ENCODE measurements at places on chromosomes 12 and 14.

DNA sequence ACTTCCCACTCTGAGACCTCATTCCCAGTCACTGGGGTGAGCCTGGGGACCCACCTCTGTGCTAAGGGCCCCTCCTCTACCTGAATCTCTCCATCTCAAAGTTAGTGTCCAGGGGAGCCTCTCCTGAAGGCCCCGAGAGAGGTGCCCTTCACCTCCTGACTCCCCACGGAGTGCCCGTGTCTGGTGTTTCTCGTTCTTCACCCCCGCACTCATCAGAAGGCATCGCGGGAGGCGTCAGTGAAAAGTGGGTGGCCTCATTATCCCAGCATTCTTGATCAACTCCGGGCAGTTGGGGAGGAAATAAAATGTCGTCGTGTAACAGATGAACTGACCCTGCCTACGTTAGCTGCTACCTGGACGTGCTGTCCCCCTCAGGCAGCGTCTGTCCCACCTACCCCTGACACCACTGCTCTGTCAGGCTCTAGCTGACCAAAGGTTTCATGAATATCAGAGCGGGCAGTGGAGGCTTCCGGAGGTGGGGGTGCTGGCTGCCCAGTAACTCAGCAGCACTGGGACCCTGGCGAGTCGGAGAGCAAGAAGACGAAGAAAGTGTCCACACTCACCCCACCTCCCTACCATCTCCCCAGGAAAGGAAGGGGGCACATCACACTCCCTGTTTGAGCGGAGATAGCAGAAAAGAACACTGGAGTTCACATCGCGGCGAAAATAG is 102.9 kb downstream of the PIWIL1 start:
- DNase-seq, result no peak

- no peak for DNase-seq
Measured at GRCh38 chr14:83712418-83713129, 1817.4 kb upstream of the FLRT2 start.

- DNase-seq, result no peak
Measured at GRCh38 chr12:26205941-26206340, 10.6 kb downstream of the SSPN start.

GRCh38 chr12:56838621-56839488 is 75.7 kb downstream of the HSD17B6 start:
- no peak for DNase-seq

GRCh38 chr14:75158843-75159614 is 17.4 kb downstream of the TMED10 start:
- DNase-seq, result no peak

DNA sequence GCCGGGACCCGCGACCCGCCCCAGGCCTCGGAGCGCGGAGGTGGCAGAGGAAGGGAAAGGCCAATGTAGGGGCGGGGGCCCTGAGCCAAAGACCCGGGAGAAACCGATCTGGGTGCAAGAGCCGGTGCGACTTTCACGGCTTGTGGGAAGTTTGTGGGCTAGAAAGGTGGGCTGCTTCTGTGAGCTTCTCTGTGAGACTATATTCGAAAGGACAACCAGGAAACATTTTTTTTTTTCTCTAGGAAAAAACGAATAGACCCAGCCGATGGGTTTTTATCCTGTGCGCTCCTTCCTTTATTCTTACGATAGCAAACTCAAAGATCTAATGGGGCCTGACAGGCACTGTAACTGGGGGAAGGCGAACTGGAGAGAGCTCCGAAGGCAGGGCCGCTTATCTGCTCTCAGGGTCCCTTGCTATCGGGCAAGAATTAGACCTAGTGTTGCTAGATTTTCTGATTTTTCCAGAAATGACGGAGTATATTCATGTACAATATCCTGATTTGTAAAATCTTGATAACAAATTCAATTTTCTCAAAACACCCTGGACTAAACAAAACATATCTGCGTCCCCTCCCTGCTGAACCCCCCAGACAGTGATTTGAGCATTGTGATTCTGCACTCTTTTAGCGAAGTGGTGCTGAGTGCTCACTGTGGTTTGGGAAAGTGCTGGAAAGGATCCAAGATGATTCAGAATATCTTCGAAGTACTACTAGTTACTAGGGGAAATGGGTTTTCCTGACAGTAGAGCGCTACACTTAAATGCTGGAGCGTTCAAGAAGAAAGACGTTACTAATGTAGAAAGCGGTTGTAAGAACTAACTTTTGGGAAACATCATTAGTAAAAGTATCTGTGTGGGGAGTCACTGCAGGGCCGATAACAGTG is 563 bp upstream of the STXBP6 start:
- no peak for DNase-seq

DNA sequence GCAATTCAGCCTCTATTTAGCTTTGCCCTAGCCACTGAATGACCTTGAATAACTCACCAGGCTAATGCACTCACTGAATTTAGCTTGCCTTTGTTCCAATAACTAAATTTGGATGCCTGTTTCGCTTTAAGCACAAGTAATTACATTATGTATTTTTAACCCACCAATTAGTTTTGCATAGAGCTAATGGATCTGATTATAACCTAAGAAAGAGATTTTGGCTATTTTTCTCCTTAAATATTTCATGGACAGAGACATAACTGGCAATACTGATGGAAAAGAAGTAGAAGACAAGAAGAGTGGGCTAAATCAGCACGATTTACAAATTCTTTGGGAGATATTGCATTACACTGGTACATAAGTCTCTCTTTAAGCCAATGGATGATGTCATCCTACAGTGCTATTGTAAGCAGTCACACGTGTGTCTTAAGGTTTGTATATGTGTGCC is 85.7 kb downstream of the AKAP6 start:
- DNase-seq, result no peak
